ENCODE measurements at places on chromosomes 6 and 20. TPM values are rescaled to one million over a fixed set of nuclear protein-coding genes. Genes with fewer than 3 reads are reported as not detected.

DZANK1 gene
- 3.3 TPM for total RNA-seq

SNRPB gene
- 99.1 TPM for total RNA-seq

DNA sequence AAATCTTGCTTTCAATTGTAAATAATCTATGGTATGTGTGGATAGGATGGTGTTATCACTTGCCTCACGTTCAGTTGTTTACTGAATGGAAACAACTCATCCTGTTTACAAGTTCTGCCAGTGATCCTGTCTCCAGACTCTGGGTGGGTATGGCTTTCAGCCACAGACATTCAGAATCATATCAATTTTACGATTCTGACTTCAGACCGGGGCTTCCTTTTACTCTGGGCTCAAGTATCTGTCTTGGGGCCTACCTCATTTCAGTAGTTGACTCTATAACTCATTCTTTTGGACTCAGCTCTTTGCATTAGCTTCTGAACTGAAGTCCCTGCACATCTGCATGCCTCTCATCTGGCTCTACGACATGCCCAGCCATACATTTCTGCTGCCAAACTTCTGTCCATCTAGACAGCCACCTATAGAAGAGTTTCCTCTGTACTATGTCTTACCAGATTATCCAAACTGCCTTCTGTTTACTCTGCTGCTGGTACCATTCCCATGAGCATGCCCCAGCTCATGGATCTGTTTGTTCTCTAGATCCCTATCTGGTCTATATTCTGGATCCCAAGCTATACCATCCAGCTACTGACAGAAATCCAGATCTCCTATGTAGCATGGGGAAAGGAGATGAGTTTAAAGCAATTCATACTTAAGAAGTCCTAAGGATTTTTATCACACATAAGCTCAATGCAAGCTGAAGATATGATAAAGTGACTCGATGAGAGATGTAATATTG lies 34.3 kb downstream of the FYN start:
- peaks cover 64% of the 10 kb centered on the region for H3K4me1 ChIP-seq
- DNase-seq: no peak
- peak overlapping the region; percentile 75 for H3K27ac ChIP-seq
- H3K36me3 ChIP-seq: no peaks in the 10 kb centered on the region
- no peaks in the 10 kb centered on the region for H3K27me3 ChIP-seq

GRCh38 chr20:15611541-15611940 lies 961.7 kb downstream of the KIF16B start:
- DNase-seq: no peak
- H3K4me3 ChIP-seq: no peak overlapping the region
- H3K4me1 ChIP-seq: no peaks in the 10 kb centered on the region
- no peaks in the 10 kb centered on the region for H3K36me3 ChIP-seq

CASS4 gene
- 11.6 TPM for total RNA-seq

DNA sequence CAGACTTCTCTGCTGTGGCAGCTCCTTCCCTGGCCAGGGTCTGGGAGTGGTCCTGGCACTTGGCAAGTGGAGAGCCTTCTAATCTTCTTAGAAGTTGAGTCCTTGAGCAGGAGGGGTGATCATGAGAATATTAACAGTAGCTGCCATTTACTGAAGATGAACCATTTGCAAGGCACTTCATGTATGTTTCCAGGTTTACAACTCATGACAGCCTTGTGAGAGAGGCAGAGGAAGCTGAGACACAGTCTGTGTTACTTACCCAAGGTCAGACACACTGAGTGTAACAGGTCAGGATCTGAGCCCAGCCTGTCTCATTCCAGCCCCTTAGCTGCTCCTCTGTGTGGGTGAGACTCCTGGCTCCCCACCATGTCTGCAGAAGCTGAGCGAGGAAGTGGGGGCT lies 45.5 kb upstream of the SRF start:
- no peaks in the 10 kb centered on the region for H3K27me3 ChIP-seq
- no peak for DNase-seq
- no peak overlapping the region for H3K27ac ChIP-seq
- no peak overlapping the region for H3K4me3 ChIP-seq
- H3K4me1 ChIP-seq: no peaks in the 10 kb centered on the region

GRCh38 chr20:23602241-23602640 lies 3.5 kb downstream of the CST9 start:
- no peak overlapping the region for H3K4me3 ChIP-seq
- H3K27ac ChIP-seq: no peak overlapping the region
- H3K36me3 ChIP-seq: no peaks in the 10 kb centered on the region
- no peak for DNase-seq

GRCh38 chr6:109460161-109460829 lies 4.7 kb upstream of the MICAL1 start:
- peaks cover 9% of the 10 kb centered on the region for H3K36me3 ChIP-seq
- no peak overlapping the region for H3K4me3 ChIP-seq
- peaks cover 56% of the 10 kb centered on the region for H3K4me1 ChIP-seq
- peak overlapping the region; percentile 29 for H3K27ac ChIP-seq
- no peaks in the 10 kb centered on the region for H3K27me3 ChIP-seq

IGF2R gene
- 63.1 TPM for total RNA-seq

DNA sequence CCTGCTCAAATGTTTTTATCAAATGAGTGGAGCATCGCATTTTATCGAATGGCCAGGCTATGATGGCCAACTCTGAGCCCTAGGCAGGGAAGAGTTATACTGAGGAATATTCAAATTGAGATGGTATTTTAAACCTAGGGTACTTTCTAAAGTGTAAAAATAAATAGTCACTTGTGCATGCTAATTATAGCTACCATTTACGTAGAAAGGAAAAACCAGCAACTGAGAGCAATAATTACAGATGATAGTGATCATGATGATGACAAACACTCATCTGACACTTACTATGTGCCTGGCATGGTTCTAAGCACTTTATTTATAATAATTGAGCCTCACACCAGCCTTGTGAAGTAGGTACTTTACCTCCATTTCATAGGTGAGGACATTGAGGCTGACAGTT lies 455.7 kb downstream of the CD83 start:
- no peak overlapping the region for H3K4me3 ChIP-seq
- no peaks in the 10 kb centered on the region for H3K36me3 ChIP-seq
- H3K27ac ChIP-seq: no peak overlapping the region
- H3K27me3 ChIP-seq: no peaks in the 10 kb centered on the region
- DNase-seq: no peak

GRCh38 chr6:53294095-53294494 lies 54.7 kb downstream of the ELOVL5 start:
- peak overlapping the region; percentile 3 for H3K27ac ChIP-seq
- peaks cover 54% of the 10 kb centered on the region for H3K4me1 ChIP-seq
- no peaks in the 10 kb centered on the region for H3K27me3 ChIP-seq

GRCh38 chr20:49674383-49675352 lies 39.0 kb downstream of the B4GALT5 start:
- no peak overlapping the region for H3K4me3 ChIP-seq
- H3K27me3 ChIP-seq: no peaks in the 10 kb centered on the region
- no peak overlapping the region for H3K27ac ChIP-seq
- no peaks in the 10 kb centered on the region for H3K36me3 ChIP-seq

GRCh38 chr20:63790572-63791168 lies 40.4 kb downstream of the ZBTB46 start:
- no peaks in the 10 kb centered on the region for H3K27me3 ChIP-seq
- no peak overlapping the region for H3K27ac ChIP-seq
- no peak overlapping the region for H3K4me3 ChIP-seq
- H3K36me3 ChIP-seq: no peaks in the 10 kb centered on the region
- DNase-seq: no peak

TRIM31 gene
- total RNA-seq: not detected

ASIP gene
- not detected for total RNA-seq

SLC22A1 gene
- total RNA-seq: 2.3 TPM

- H3K36me3 ChIP-seq: no peaks in the 10 kb centered on the region
- no peak overlapping the region for H3K4me3 ChIP-seq
- H3K4me1 ChIP-seq: no peaks in the 10 kb centered on the region
- no peak for DNase-seq
- H3K27ac ChIP-seq: no peak overlapping the region
Measured at GRCh38 chr20:40317156-40317790, 371.8 kb downstream of the MAFB start.

ARMH2 gene
- 7.1 TPM for total RNA-seq

- peaks cover 12% of the 10 kb centered on the region for H3K27me3 ChIP-seq
- no peak overlapping the region for H3K27ac ChIP-seq
- H3K4me3 ChIP-seq: no peak overlapping the region
- no peaks in the 10 kb centered on the region for H3K36me3 ChIP-seq
- H3K4me1 ChIP-seq: no peaks in the 10 kb centered on the region
Measured at GRCh38 chr6:46581459-46582177, 71.0 kb downstream of the CYP39A1 start.

LIN28B gene
- not detected for total RNA-seq

NT5DC1 gene
- 48.8 TPM for total RNA-seq

ZNF292 gene
- 74.0 TPM for total RNA-seq

SAMD5 gene
- total RNA-seq: not detected

DNA sequence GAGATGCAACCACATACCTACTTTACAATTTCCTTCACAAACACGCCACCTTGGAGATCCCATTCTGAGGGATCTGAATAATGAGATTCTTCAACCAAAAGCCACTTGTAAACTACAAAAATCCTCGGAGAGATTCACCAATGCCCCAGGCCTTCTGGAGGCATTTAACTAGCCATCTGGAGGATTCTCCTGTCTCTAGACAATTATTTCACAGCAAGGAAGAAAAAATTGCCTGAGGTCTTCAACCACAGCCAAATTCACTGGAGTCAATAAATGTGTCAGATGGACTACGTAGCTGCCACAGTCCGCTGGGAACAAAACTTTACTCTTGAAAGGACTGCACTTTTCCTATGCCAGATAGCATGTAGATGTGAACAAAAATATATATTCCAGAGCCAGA lies 19.0 kb upstream of the DCDC2 start:
- peaks cover 6% of the 10 kb centered on the region for H3K4me1 ChIP-seq
- H3K4me3 ChIP-seq: no peak overlapping the region
- DNase-seq: no peak
- no peak overlapping the region for H3K27ac ChIP-seq

GRCh38 chr6:143513410-143513809 lies 1.9 kb upstream of the FUCA2 start:
- no peaks in the 10 kb centered on the region for H3K36me3 ChIP-seq
- no peak for DNase-seq
- peak overlapping the region; percentile 40 for H3K4me3 ChIP-seq
- H3K27ac ChIP-seq: no peak overlapping the region
- H3K4me1 ChIP-seq: peaks cover 10% of the 10 kb centered on the region

GRCh38 chr6:158684311-158684710 lies 34.5 kb downstream of the SYTL3 start:
- H3K4me3 ChIP-seq: no peak overlapping the region
- H3K27ac ChIP-seq: peak overlapping the region; percentile 100
- peaks cover 53% of the 10 kb centered on the region for H3K4me1 ChIP-seq
- DNase-seq: no peak
- H3K27me3 ChIP-seq: no peaks in the 10 kb centered on the region
